ENCODE measurements at places on chromosomes 1 and 21. TPM values are rescaled to one million over a fixed set of nuclear protein-coding genes. Genes with fewer than 3 reads are reported as not detected.

Gene RSPH1
- total RNA-seq = 12.0 TPM

Gene CA6
- total RNA-seq = not detected

Gene ADGRL4
- 43.0 TPM for total RNA-seq

Gene GDAP2
- 31.8 TPM for total RNA-seq

Gene EVA1B
- 31.8 TPM for total RNA-seq

Gene BMP8B
- total RNA-seq = 4.9 TPM

Gene CNIH3
- 4.3 TPM for total RNA-seq

Gene FOXD2
- total RNA-seq = 0.82 TPM

Gene ATAD3A
- 19.1 TPM for total RNA-seq

Gene OLIG2
- not detected for total RNA-seq

All from kidney (tissue), 22 donors.